ENCODE measurements at places on chromosomes 3 and 15.

DNA sequence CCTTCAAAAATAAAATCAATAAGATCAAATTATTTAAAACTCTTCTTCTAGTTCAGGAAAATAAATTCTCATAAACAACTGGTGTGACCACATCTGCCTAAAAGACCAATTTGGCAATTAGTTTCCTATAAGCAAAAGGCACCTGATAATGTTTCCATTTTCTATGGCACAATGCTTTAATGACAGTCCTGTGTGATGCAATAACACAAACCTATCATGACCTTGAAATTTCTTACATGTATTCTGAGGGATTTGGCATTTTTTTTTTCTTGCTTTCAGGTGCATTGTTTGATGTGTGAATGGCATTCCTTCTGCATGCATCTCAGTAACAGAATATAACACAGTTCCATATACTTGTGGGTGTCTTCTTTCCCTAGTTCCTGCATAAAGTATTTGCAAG lies 32.5 kb upstream of the FRMD5 start:
- DNase-seq, result no peak

DNA sequence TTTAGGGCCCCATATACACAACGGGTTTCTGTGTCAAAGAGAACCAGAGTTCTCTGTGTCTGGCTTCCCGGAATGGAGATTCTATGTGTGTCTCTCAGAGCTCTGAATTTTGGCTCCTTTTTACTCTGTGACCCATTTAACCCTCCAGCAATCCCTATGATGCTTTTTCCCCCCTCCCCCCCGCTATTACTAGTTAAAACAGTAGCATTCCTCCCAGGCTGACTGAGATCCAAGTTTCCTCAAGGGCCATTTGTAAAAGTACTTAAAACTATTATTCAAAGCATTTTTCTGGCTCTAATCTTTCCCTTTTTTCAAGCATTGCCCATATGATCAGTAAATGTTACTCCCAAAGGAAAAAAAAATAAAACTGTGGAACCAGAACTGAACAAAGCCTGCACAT lies 6.6 kb upstream of the STAC start:
- DNase-seq, result no peak

- no peak for DNase-seq
These were observed 263.8 kb upstream of the ATP10A start for GRCh38 chr15:26126819-26127387.

DNA sequence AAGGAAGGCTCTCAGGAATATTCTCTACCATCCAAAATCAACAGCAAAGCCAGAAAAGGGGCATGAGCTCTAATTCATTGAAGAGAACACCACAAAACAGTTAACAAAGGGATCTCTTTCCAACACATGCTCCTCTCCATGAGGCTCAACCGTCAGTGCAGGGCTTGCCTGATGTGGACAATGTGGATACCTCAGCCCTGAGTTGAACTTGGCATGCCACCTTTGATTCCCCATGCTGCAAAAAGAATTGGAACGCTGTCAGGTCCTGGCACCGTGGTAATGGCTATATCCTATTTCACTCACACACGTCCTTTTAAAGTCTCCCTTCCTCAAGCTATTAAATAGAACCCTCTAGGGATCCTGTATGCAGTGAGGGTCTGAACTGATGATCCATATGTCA lies 30.7 kb upstream of the IP6K2 start:
- DNase-seq, result no peak

DNA sequence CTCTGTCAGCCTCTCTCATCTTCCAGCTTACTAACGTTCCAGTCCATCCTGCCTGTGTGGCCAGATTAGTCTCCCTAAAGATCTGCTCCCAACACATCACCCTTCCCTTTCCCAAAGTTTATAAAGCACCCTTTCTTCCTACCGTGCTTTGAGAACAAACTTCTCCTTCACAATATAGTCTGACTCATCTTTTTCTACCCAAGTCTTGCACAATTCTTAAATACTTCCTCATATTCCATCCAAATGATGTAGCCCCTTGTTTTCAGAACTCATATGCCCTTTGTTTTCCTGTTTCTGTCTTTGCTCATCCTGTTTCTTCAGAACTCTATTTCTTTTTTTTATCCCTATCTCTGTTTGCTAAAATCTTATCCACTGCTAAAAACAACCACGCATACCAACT lies 326.8 kb downstream of the MFSD1 start:
- no peak for DNase-seq

DNA sequence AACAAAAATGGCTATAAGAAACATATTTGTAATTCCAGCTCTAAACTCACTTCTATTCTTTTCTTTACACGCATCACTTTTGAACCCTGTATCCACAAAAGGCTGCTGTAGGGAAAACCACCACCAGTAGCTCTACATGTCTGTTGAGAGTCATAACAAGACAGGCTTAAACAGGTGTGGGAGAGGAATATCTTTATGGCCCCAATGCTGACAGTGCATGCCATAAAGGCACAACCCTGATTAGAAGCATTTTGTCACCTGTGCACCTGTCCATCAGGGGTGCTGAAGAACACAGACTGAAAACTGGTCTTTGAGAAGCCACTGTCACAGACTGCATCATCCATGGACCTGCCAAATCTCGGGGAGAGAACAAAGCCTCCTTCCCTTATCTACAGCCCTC lies 11.6 kb upstream of the CSPG5 start:
- no peak for DNase-seq

DNA sequence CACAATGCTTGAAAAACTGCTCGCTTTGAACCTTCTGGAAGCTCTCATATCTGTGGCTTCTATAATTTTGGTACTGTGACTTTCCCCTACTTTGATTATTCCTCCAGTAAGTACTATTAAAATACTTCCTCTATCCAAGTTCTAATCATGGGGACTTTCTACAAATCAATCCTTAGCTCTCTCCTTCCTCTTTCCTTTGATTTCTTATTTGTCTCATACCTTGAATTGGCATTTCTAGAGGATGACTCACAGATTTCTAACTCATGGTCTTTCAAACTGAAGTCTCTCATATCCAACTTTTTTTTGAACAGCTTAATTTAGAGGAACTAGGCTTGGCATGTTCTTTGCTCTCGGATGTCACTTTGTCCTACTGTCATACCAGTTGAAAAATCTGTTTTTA lies 241.8 kb downstream of the TBC1D5 start:
- no peak for DNase-seq

DNA sequence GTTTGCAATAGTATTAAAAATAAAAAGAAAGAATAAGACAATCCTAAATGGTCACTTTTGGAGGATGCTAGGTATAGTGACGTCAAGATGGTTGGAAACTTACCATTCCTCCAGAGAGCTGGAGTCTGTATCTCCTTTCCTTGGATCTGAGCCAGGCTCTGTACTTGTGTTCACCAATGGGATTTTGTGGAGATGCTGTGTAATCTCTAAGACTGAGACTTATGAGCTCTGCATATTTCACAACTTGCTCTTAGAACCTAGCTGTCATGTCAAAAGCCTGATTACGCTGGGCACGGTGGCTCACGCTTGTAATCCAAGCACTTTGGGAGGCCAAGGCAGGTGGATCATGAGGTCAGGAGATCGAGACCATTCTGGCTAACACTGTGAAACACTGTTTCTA lies 126.8 kb upstream of the CLSTN2 start:
- DNase-seq, result no peak

DNA sequence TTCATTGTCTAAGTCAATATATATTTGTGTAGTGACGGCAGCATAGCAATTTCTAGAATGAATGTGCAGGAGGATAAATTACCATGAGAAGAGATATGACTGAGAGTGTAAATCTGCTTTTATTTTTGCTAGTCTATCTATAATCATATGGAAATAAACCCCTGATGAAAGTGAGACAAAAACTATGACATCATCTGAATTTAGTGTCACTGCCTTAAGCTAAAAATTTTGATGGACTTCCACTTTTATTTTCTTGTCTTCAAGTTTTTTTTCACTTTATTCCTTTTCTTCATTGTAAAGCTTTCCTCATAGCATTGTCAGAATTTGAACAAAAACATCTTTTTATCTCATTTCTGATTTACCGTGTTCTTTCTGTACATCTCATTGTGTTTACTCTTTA lies 242.0 kb downstream of the CHST2 start:
- no peak for DNase-seq

DNA sequence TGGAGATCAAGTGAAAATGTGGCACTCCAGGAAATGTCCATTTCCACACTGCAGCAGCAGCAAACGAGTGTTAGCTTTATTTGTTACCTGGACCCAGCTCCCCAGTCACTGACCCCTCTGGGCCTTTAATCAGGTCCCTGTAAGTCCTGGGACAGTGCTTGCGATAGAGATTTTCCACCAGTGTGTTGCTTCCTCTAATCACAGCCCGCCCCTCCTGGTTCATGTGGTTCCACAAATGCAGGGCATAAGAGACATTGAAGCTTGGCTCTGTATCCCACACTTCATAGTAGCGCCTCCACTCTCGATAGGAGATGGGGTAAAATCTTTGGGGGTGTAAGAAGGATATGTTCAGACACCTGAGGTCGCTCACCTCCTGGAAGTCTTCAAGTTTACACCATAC lies 8.0 kb downstream of the A4GNT start:
- DNase-seq, result no peak

DNA sequence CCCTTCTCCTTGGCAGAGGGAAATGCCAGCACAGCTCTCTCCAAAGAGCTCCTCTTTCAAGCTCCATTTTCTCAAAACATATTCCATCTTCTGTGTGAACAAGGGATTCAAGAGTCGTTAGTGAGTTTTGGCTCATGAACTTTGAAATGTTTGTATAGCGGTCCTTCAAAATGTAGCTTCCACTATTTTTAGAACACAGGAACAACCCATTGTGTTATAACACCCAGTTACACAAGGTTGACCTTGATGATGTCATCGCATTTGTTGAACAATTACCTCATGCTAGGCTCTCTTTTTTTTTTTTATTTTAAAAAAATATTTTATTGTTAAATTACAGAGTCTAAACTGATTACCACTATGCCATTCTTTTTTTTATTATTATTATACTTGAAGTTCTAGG lies 251.7 kb downstream of the THSD4 start:
- DNase-seq, result no peak

GRCh38 chr3:117122609-117123008 lies 413.0 kb downstream of the TUSC7 start:
- DNase-seq, result no peak

DNA sequence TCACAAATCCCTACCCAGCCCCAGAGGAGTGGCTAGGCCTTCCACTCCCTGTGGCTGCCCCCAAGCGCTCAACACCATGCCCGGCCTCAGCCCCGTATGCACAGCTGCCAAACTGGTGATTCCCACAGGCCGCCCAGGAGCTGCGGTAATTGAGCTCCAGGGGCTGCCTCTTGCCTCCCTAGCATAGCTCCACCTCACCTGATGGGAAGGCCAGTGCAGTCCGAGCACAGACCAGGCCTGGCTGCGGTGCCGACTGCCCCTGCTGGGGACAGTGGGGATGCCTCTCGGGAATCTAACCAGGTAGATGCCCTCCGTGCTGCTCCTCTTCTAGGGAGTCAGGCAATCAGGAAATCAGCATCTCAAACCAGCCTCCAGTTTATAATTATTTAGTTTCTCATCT lies 25.9 kb downstream of the SCN5A start:
- no peak for DNase-seq
